ENCODE measurements at places on chromosomes 4 and X.
A peak's percentile ranks its signal among the peaks of the same experiment; 100 is the strongest.

- no peak overlapping the region for H3K4me3 ChIP-seq
- no peaks in the 10 kb centered on the region for H3K27me3 ChIP-seq
- no peaks in the 10 kb centered on the region for H3K36me3 ChIP-seq
Measured at GRCh38 chrX:121455890-121456289, 408.5 kb downstream of the GLUD2 start.

- no peaks in the 10 kb centered on the region for H3K36me3 ChIP-seq
- DNase-seq = no peak
- no peak overlapping the region for H3K4me3 ChIP-seq
Measured at GRCh38 chrX:20118065-20118824, 1.5 kb upstream of the MAP7D2 start.

DNA sequence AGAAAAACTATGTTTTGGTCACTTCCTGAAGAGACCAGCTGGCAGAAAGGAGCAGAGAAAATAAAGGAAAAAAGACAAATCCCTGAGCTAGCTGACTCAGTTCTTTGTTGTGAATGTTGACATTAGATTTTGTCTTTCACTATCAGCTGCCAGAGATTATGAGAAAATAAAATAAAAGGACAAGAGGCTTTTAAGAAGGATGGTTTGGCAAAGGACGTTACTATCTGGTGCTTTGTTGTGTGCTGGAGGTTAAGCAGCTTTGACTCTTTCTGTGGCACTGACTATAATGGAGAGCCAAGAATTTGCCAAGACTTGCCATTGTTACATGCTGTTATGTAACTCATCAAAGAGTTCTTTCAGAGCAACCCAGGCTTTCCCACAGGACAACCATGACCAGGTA is 12.1 kb downstream of the ASB5 start:
- H3K27ac ChIP-seq = no peak overlapping the region
- no peaks in the 10 kb centered on the region for H3K36me3 ChIP-seq
- no peaks in the 10 kb centered on the region for H3K4me1 ChIP-seq

DNA sequence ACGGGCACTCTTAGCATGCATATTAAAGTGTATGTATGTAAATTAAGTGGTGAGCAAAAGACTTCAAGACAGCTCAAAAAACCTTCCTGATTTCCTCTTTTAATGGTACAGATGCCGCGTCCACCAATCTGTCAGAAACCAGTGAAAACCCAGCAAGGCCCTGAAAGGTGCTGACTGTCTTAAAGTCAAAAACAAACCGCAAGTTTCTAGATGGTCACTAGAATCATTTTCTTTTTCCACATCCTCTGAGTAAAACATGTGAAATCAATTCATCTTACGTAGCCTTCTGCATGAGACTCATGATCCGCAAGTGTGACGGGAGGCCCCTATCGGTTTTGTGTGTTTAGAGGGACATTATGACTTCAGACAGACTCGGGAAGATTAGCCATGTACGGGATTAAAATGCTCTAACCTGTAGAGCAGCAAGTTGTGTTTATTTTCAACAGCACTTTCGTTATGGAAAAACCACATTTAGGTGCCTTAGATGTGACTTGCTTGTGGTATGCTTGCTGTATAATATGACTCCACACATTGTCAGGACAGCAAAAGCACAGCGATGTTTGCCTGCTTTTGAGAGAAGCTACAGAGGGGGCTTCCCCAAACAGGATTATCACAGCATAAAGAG is 88.2 kb upstream of the STS start:
- no peak overlapping the region for H3K4me3 ChIP-seq
- no peaks in the 10 kb centered on the region for H3K27me3 ChIP-seq
- no peak overlapping the region for H3K27ac ChIP-seq
- no peaks in the 10 kb centered on the region for H3K36me3 ChIP-seq

DNA sequence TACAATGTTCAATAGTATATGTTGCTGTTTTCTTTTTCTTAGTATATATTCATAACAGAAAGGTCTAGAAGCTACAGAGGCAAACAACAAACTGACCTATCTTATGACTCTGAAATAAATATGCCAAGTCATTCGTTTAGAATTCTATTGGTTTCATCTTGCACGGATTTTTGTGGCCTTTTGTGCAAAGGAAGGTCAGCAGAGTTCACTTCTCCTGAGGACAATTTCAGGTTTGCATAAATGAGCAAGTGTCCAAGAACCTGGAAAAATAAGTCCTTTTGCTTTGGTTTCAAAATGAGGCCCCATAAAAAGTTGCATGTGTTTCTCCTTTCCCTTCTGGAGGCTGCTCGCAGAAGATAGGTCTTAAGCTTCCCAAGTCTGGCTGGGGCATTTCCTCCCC is 156.9 kb downstream of the APBB2 start:
- H3K4me1 ChIP-seq = peaks cover 11% of the 10 kb centered on the region
- no peak overlapping the region for H3K4me3 ChIP-seq
- peak overlapping the region; percentile 36 for H3K27ac ChIP-seq
- H3K36me3 ChIP-seq = no peaks in the 10 kb centered on the region
- H3K27me3 ChIP-seq = no peaks in the 10 kb centered on the region
- DNase-seq = no peak

- H3K4me1 ChIP-seq = no peaks in the 10 kb centered on the region
- no peaks in the 10 kb centered on the region for H3K36me3 ChIP-seq
- no peak overlapping the region for H3K27ac ChIP-seq
- no peak for DNase-seq
- no peak overlapping the region for H3K4me3 ChIP-seq
Measured at GRCh38 chrX:114599305-114599704, 15.4 kb downstream of the HTR2C start.

DNA sequence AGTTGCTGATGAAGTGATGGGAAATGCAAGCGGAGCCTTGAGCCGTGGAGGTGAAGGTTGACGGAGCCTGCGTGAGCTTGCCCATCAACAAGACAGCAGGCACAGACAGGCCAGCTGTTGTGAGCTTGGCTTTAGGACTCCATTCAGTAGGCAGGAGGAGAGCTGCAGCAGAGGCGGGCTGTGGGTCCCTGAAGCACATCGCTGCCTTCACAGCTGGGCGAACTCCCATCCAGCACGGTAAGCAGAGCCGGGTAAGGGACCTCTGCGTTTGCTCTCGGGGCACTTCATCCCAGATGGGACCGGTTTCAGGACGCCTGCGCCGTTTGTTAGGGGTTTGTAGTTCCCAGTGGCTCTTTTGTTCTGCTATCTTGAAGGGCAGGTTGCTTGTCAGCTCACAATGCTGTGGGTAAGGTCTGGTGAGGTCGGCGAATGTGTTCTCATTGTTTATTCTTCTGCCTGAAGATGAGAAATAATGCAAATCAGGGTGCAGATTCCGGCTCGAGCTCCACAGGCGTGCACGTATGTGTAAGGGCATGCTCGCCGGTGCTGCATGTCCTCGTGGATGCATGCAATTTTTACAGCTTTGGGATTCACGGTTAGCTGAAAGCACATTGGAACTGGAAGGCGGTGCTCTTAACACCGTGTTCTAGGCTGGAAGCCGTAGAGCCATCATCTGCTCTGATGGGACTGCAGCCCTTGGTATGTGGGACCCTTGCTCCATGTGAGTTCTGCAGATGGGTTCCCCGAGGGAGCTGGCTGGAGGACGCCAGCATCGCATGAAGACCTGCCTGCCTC is 54.6 kb upstream of the CLDN34 start:
- no peaks in the 10 kb centered on the region for H3K36me3 ChIP-seq
- H3K27ac ChIP-seq = no peak overlapping the region
- H3K4me1 ChIP-seq = no peaks in the 10 kb centered on the region

GRCh38 chr4:165115301-165115700 is 2.6 kb upstream of the TMEM192 start:
- no peak overlapping the region for H3K4me3 ChIP-seq
- no peaks in the 10 kb centered on the region for H3K4me1 ChIP-seq
- DNase-seq = no peak

DNA sequence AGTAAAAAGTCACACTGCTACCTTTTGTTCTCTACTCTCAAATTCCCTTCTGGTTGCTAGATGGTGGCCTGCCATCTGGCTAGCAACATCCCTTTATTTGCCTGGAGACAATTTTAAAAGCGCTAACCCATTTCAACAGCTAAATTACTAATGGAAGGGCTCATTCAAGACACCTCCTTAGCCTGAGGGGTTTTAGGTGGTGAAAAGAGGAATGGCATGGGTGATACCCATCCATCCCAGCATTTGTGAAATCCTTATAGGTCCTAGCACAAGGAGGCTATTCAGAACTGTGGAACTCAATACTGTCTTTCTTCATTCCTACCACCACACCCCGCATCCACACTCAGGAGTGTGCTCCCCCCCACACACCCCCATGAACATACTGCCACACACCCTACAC is 33.5 kb downstream of the ARHGEF9 start:
- H3K36me3 ChIP-seq = no peaks in the 10 kb centered on the region
- H3K4me1 ChIP-seq = no peaks in the 10 kb centered on the region
- H3K27ac ChIP-seq = no peak overlapping the region
- DNase-seq = no peak
- no peak overlapping the region for H3K4me3 ChIP-seq
- H3K27me3 ChIP-seq = no peaks in the 10 kb centered on the region

GRCh38 chr4:7933651-7934510 is 5.8 kb downstream of the AFAP1 start:
- H3K27me3 ChIP-seq = no peaks in the 10 kb centered on the region
- H3K4me3 ChIP-seq = no peak overlapping the region
- DNase-seq = peak; percentile 1
- no peaks in the 10 kb centered on the region for H3K36me3 ChIP-seq
- peaks cover 4% of the 10 kb centered on the region for H3K4me1 ChIP-seq

DNA sequence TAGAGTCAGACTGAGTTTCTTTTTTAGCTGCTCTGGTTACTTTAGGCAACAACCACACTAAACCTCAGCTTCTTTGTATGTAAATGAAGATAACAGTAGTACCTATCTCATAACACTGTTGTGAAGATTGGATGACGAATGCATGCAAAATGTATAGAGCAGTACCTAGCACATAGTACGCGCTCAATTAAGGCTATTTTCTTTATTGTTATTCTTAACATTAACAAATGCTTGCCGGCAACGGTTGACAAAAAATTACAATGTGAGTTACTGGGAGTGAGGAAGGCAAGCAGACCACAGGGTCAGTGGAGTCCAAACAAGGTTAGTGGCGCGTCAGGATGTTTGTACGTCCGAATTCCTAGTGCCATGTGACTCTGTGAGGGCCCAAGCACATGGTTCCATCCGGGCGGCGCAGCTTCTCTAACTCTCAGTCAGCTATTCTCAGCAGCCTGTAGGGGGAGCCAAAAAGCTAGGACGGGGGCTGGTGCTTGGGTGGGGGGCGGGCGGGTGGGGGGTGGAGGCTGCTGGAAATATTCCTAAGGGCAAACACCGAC is 821 bp upstream of the NALF2 start:
- DNase-seq = no peak
- no peaks in the 10 kb centered on the region for H3K36me3 ChIP-seq
- H3K4me3 ChIP-seq = no peak overlapping the region
- H3K27me3 ChIP-seq = peaks cover 9% of the 10 kb centered on the region
- H3K27ac ChIP-seq = no peak overlapping the region
- H3K4me1 ChIP-seq = no peaks in the 10 kb centered on the region

DNA sequence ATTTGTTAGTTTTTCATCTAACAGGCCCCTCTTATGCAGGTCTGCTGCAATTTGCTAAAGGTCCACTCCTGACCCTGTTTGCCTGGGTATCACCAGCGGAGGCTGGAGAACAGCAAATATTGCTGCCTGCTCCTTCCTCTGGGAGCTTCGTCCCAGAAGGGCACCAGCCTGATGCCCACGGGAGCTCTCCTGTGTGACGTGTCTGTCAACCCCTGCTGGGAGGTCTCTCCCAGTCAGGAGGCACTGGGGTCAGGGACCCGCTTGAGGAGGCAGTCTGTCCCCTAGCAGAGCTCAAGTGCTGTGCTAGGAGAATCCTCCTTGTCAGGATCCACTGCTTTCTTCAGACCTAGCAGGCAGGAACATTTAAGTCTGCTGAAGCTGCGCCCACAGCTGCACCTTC is 30.5 kb downstream of the ATRX start:
- no peaks in the 10 kb centered on the region for H3K27me3 ChIP-seq
- H3K4me3 ChIP-seq = no peak overlapping the region

DNA sequence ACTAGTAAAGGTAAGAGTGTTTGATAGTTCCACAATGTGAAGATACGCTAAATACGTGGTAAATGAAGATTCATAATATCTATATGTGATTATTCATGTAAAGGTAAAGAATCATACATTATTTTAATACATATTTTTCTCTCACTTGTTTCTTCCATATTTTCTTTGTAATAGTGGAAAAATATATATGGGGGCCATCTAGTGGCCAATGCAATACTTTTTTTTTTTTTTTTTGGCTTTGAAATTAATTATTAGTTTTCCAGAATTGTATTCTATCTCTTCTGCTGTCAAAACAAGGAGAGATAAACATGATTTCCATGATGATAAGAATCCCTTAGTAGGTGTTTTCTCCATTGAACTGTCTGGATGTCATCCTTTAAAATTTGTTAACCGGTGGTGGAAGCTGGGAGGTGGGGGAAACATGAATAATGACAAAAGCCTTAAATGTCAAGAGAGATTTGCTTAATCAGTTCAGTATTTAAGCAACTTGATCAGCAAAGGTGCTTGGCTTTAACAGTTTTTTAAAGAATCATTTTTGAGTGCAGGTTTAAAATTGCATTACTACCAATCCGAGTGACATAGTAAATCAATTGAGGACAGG is 508.7 kb upstream of the HTR2C start:
- no peaks in the 10 kb centered on the region for H3K4me1 ChIP-seq
- H3K36me3 ChIP-seq = no peaks in the 10 kb centered on the region
- no peak for DNase-seq
- no peak overlapping the region for H3K4me3 ChIP-seq
- no peaks in the 10 kb centered on the region for H3K27me3 ChIP-seq

DNA sequence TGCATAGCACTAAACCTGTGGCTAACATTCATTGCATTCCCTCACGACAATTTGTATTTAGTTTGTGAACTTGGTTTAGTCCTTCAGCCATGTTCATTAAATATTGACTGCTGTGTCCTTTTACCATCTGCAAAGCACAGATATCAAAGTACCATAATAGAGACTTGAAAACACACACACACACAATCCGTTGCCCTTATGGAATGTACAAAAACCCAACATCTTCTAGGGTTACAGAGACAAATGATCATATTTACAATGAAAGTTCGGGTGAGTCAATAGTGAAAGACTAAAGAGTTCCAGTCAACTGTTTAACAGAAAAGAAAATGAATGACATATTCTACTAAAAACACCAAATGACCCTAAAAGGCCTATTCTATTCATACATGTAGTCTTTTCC is 50.8 kb upstream of the TXK start:
- H3K27me3 ChIP-seq = no peaks in the 10 kb centered on the region
- H3K4me3 ChIP-seq = no peak overlapping the region
- no peaks in the 10 kb centered on the region for H3K36me3 ChIP-seq

DNA sequence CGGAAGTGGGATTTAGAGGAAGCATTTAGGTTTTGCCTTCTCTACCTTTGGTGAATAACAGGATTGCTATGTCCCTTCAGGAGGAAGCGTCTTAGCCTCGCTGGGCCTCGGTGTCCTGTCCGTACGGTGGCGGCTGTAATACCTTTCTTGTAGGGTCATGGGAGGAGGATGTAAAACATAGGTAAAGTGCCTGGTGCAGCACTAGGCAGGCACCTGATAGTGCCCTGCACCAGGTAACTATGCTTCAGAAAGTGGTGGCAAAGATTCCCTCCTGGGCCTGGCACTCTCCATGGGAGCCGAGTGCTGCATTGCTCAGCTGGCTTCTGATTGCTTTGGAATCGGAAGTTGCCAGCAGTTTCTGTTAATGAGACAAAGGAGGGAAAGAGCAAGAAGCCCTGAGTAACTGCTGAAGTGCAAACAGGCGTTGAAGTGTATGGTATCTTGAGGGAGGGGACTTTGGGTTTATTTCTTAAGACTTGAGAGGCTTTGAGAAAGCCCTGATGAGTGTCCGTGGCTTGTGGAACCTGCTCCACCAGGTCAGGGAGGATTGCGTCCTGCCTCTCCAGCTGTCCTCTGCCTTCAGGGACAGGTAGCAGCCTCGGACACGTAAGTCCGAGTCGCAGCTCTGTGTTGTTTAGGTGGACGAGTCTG is 45.8 kb downstream of the TBC1D14 start:
- no peak for DNase-seq
- H3K36me3 ChIP-seq = no peaks in the 10 kb centered on the region
- no peak overlapping the region for H3K4me3 ChIP-seq
- H3K27ac ChIP-seq = no peak overlapping the region
